A673 (cell line): ENCODE measurements at places on chromosomes 11 and 22.

DNA sequence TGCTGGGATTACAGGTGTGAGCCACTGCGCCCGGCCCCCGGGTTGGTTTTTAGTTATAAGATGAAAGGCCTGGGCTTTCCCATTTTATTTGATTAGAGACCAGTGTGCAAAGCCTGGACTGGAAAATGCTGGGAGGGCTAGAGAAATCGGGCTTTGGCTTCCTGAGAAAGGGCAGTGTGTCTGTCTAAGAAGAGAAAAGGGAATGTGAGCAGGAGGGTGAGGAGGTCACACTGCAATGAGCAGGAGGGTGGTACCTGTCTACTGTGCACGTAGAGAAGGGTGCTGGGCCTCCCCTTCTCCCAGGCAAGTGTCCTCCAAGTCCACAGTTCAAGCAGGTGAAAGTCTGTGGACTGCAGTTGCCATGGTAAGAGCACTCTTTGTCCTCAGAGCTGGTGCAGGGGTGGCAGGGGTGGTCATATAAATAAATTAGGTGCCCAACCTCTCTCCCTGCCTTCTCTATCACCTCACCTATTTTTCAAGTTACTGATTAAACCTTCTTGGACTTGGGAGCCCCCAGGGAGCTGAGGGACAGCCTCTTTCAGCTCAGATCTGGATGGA lies 30.8 kb downstream of the SLC5A1 start:
- no peak for DNase-seq

- DNase-seq = no peak
Observed at GRCh38 chr22:29712119-29712518, 7.7 kb upstream of the CABP7 start.

- DNase-seq = no peak
Observed at GRCh38 chr11:73283276-73284000, 11.3 kb downstream of the P2RY6 start.

DNA sequence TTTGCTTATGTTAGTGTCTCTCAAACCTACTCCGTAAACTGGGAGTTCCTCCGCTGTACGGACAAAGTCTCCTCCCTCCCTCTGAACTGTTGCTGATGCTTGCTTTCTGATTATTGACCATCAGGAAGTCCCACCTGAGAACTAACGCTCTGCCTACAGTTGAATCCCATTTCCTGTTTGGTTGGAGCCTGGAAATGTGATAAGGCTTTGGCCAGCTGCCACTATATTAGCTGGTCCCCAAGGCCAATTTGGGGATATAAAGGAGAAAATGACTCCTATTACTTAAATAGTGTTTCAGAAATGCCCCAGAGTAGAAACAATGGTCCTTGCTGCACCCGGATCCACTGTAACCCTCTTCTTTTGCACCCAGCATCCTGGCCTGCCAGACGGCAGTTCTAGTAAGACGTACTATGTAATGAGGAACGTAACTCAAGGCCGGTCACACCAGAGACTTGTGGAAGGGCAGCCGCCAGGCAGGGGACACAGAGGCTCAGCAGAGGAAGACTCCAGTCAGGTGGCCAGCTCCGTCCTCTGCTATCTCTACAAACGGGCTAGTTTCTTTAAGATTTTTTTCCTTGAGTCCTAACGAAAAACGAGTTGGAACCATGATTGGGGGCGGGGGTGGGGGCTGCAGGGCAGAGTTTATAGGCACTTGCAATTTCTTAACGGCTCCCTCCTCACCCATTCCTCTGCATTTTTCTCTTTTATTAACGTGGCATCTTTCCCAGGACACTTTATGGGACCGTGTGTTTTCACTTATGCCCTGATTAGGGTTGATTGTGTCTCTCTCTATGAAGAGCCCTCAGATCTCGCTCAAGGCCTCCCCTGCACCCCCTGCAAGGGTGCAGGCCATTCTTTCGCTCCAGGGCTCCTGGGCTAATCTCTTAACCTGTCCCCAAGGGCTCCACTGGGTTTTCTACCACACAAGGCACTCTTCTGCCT lies 72.8 kb upstream of the CDON start:
- peak; percentile 82 for DNase-seq

DNA sequence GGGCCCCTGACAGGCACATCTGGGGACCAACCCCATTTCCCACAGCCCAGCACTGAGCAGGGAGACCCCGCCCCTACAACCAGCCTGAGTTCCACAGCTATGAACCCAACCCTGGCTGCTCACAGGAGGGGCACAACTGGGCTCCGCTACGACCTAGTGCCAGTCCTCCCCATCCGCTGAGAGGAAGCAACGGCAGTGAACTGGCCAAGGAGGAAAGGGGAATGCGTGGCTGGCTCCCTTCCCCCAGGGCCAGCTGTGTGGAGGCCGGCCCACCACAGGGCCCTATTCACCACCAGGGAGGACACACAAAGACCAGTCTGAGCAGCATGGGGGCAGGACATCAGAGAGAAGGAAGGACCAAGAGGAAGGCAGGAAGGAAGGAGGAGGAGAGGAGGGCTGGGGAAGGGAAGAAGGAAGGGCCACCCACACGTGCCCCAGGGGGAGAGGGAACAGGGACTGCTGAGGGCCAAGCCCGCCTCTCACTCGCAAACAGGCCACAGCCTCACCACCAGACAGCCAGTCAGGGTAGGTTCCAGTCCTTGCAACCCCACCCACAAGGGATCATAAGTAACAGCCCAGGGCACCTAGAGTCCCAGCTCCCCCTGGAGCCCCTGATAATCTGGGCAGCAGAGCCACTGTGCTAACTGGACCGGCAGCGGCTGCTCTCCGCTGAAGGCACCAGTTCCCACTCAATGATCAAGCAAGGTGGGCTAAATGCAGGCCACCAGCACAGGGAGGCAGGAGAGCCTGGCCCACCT lies 8.5 kb upstream of the GAL3ST1 start:
- no peak for DNase-seq

GRCh38 chr11:118247041-118247440 lies 5.1 kb downstream of the MPZL3 start:
- no peak for DNase-seq

DNA sequence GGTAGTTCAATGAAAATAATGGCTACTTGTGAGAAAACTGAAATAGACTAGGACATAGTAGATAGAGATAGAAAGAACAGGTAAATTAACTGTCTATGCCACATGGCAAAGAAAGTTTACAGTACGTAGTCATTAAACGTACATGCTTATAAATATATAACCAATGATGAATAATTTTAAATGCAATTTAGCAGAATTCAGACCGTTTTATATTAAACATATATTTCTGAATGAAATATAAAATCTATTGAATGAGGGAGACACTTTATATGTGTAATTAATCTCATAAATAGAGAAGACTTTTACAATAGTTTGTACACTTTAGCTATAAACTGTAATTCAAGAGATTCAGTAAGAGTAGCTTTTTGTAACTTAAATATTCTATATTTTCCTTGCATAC lies 124.4 kb upstream of the VPREB1 start:
- DNase-seq = no peak

GRCh38 chr11:119258983-119259382 lies 52.8 kb downstream of the CBL start:
- no peak for DNase-seq

DNA sequence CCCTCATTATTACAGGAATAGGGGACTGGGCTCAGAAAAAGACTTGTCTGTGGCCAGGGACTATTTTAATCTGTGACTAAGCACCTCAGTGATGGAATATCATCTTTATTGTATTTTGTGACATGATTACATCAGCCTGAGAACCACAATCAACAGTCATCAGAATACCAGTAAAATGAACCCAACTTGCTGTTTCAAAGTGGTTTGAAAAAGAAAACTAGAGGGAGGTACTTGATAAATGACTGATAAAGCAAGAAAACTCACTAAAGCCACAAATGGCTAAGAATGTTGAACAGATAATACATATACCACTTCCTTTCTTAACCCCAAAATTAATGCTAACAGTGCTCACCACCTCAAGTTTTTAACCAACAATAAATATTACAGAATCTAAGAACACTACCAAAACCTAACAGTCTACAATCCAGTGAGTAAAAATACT lies 155.7 kb downstream of the ATG16L2 start:
- DNase-seq = no peak

- no peak for DNase-seq
Observed at GRCh38 chr11:126317756-126318573, 14.1 kb downstream of the DCPS start.

GRCh38 chr11:79157738-79158137 lies 283.1 kb downstream of the TENM4 start:
- DNase-seq = no peak

DNA sequence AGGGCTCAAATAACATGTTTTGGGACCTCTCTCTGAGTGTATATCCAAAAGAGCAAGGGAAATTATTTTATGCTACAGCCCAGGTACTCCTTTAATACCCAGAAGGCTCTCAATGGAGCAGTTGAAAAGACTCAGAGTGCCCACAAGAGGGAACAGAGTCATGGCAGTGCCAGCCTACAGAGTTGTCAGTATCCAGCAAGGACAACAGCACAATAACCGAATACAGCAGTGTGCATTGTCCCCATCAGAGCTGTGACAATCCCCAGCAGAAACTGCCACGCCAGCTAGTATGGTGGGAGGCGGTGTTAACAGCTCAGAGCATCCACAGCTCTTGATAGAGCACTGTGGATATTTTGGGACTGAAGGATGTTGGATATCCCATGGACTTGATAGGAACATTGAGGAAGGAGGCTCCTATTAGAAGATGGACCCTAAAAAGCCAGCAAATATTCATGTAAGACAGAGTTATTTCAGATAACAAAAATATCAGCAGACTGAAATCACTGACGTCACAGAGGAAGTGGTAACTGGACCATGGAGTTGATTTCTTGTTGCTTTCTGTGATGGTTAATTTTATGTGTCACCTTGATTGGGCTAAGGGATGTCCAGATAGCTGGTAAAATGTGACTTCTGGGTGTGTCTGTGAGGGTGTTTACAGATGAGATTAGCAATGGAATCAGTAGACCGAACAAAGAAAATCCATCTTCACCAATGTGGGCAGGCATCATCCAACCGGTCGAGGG lies 17.7 kb upstream of the PAFAH1B2 start:
- DNase-seq = no peak

- DNase-seq = peak; percentile 58
Observed at GRCh38 chr11:83007909-83008580, 63.7 kb downstream of the RAB30 start.

DNA sequence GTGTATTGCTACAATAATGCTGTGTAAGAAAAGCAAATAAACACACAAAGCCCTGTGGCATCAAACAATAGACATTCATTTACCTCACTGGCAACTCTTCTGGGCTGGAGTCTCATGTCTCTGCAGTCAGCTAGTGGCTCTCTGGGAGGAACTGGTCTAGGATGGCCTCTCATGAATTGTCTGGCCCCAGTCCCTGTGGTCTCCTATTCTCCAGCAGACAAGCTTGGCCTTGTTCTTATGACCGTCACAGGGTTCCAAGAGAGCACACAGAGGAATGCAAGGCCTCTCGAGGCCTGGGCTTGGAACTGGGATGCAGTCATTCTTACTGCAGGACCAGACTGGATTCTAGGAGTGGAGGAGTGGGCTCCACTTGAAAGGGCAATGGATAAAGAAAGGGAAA lies 141.2 kb upstream of the NTM start:
- DNase-seq = no peak

DNA sequence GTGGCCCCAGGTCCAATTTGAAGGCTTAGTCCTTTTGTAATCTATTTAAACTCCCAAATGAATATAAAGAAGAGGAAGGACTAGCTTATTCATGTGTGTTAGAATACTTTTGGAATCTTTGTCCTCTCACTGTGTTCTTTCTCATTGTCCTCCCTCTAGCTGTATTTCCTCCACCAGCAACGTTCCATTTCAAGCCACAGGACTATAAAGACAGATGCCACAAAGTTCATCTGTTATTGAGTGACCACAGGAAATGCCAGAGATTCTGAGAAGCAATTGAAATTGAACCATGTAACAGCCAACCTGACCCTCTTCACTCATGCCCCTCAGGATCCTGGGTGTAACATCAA lies 336.6 kb upstream of the API5 start:
- no peak for DNase-seq

DNA sequence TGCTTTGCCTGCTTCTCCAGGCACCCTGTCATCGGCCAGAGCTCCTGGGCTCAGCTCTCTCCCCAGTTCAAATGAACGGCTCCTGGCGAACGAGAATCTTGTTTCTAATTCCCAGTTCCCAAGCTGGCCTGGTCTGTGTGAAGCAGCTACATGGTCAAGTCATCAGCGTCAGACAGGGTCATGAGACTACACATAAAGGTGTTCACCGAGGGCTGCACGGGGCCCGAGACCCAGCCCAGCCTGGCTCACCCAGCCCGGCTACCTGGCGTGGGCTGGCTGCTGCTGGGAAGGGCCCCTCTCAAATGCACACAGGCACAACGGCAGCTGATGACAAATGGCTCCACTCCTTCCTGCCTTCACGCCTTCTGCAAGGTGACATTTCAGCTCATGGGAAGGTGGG lies 14.6 kb upstream of the CELSR1 start:
- no peak for DNase-seq

DNA sequence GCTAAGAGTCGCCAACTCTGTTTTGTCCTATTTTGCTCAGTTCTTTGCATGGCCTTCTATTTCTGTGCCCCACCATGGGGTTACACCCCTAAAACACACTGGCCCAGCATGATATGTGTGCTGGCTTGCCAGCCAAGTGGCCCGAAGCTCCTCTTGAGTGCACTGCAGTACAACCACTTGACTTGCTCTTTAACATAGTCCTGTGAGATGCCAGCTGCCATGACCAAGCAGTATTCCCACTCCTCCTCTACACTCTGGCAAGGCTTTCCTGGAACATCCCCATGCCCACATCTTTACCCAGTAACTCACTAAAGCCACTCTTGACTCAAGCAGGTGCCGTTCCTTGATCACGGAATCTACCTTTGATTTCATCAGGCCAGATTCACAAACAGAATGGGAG lies 102.9 kb upstream of the GAL start:
- no peak for DNase-seq
